ENCODE measurements at places on chromosomes 11 and 22. TPM values are rescaled to one million over a fixed set of nuclear protein-coding genes. Genes with fewer than 3 reads are reported as not detected.

NPAS4 gene
- not detected for total RNA-seq

ZNF215 gene
- 10.4 TPM for total RNA-seq

CTR9 gene
- total RNA-seq, result 39.6 TPM

CNGA4 gene
- under 0.01 TPM for total RNA-seq

MRGPRX4 gene
- total RNA-seq, result not detected

TTC28 gene
- 31.4 TPM for total RNA-seq

KRTAP5-11 gene
- total RNA-seq, result not detected

TRIM49D2 gene
- total RNA-seq, result not detected

OR56A1 gene
- total RNA-seq, result not detected

DEPDC7 gene
- total RNA-seq, result 6.6 TPM

EFCAB6 gene
- 3.6 TPM for total RNA-seq

GRM5 gene
- 0.11 TPM for total RNA-seq
